Stimulated activated CD8-positive, alpha-beta memory T cell treated with anti-CD3 and anti-CD28 coated beads, Interleukin-4, amount 100 ng/mL, for 1 hour (primary cell): ENCODE measurements at places on chromosomes 11 and 22.
A peak's percentile ranks its signal among the peaks of the same experiment; 100 is the strongest.

DNA sequence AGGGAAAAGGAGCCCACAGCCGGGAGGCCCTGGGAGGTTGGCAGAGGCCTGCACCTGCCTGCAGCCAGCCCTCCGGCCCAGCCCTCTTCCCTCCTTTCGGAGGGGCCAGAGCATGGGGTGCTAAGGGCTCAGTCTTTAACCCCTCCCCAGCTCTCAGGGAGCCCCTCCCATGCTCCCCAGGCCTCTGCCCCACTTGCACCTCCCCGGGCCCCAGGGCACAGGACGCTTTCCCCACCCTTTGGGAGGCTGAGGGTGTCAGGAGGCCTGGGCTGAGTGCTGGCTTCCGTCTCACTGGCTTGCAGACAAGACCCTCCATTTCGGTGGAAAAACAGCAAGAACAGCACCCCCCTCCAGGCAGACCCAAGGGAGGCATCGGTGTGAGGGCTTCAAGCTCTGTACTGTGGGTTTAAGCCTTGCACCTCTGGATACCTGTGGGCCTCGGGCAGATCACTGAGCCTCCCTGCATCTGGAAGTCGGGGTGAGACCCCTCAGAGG, 7.3 kb downstream of the ASCL2 start:
- DNase-seq: no peak

DNA sequence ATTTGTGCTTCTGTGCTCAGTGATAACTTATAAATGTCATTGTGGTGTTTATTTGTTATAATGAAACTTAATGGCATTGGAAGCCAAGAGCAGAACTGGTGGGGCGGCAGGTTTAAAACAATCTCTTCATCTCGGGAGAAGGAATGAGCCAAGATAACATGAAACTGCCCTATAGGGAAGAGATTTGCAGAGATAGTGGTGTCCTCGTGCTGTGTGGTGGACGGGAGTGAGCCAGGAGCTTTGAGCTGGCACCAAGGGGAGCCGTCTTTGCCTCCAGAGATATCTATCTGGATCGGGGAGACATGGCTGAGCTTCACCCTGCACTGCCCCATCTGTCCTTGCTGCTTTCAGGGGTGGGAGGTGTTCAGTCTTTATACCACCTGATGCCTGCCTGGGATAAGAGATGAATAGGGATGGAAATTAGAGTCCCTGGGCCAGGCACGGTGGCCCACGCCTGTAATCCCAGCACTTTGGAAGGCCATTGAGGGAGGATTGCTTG, 189.6 kb downstream of the ST3GAL4 start:
- no peak for DNase-seq

DNA sequence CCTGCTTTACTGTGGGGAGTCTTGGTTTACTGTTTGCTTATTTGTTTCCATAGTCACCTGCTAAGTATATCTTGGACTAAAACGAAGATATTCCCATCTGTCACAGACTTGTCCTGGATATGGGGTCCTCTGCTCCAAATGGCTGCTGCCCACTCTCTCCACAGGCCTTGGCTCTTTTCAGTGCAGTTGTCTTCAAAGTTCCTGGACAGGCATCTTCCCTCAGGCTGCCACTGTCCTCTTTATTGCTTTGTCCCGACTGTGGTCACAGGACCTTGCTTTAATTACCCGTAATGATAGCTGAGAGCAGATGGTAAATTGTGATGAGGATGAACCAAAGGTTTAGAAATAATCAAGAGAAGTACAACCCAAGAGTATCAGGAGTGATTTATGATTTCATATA, 713.9 kb upstream of the CCDC179 start:
- no peak for DNase-seq

- DNase-seq: no peak
Measured at GRCh38 chr22:46389081-46389480, 53.6 kb downstream of the TRMU start.

DNA sequence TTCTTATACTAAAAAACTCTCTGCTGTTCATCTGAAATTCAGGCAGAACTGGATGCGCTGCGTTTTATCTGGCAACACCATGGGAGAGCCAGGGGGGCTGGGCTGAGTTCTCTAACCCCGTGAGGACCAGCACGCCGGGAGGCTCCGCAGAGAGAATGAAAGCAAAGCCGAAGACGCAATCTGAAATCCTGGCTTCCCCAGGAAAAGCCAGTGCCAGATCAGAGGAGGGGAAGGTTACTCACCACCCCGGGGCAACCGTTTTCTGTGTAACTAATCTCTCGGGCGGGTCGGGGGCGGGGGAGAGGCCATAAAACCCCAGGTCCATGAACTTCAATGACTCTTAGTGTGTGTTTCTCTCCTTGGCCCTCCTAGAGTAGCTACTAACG, 99.4 kb downstream of the SHANK2 start:
- DNase-seq: no peak

DNA sequence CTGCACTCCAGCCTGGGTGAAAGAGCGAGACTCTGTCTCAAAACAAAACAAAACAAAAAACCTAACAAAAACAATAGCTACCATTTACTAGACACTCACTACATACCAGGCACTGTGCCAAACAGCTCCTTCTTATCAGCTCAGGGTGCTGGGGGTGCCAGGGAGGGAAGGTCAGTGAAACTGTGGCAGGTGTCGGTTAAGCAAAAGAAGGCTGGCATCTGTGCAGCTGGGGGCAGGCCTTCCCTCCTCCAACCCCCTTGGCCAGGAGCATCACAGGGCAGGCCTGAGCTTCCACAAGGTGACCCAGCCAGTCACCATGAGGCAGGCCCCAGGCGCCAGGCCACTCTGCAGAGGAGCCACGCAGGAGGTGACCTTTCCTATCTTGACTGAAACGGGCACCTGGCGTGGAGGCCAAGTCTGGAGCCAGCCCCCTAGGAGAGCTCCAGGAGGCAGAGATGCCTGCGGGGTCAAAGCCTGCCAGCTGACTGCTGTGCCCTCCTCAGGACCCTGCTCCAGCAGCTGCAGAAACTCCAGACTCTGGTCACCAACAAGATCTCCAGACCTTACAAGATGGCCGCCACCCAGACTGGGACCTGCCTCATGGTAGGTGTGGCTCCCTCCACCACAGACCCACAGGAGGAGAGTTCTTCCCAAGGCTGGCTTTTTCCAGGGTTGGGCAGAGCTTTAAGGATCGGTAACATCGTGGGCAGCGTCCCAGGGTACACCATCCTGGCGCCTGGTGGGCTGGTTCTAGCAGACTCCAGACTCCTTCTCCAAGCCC, 31.3 kb upstream of the DGKZ start:
- DNase-seq: no peak

- DNase-seq: no peak
Measured at GRCh38 chr11:36073411-36074203, 129.7 kb downstream of the LDLRAD3 start.

DNA sequence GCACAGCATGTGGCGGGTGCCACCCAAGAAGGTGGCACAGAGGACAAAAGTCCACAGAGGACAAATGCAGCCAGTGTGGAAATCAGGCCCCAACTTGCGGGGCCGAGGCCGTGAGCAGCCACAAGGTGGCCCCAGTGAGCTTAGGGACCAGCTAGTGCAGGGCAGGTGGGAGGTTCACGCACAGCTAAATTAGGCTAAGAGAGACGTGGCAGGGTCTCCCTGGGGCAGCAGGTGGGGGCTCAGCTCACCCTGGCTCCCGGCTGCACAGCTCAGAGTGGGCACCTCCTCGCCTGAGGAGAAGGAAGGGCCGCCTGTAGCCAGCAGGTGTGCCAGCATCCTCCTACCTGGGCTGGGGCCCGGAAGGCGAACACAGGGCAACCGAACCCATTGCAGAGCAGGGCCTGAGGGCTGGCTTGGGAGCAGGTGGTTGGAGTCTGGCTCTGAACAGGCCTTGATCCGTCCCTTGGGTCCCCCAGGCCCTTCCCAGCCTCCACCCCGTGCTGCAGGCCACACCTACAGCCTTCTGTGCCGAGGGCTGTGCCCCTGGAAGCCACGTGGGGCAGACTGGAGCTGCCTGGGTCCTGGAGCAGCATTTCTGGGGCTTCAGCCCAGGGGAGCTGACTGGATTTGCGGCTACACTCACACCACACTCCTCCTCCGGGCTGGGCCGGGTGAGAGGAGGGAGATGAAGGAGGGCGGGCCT, 26.1 kb upstream of the CELSR1 start:
- DNase-seq: peak; percentile 49

DNA sequence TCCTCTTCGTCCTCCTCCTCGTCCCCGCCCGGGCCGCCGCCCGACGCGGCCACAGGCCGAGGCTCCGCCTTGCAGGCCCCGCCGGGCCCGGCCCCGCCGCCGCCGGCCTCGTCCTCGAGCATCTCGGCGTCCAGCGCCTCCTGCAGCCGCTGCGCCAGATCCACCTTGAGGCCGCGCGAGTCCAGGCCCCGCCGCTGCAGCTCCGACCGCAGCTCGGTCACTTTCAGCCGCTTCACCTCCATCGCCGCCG, 417 bp downstream of the HNRNPUL2 start:
- DNase-seq: no peak

DNA sequence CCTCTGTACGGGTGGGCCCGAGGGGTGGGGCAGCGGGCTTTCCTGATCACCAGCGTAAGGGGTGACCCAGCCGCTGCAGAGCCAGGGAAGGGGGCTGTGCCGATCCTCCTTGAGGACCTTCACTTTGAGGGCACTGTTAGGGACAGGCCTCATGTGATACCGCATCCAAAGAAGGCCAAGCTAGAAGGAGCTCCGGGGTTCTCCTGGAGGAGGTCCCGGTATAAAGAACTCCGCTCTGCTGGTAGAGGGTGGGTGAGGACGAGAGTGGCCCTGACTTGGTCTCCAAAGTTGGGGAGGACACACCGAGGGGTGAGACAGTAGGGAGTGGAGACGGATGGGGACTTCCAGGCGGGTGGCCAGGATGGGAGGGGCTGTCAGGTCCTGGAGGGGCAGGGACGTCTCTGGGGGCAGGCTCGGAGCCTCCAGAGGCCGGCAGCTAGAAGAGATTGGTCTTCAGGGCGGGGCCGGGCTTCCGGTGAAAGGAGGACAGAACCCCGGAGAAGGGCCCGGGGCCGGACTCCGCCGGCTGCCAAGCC, 4.6 kb downstream of the PHOX2A start:
- DNase-seq: no peak

- no peak for DNase-seq
Measured at GRCh38 chr11:1785749-1786413, 22.2 kb upstream of the CTSD start.

- DNase-seq: no peak
Measured at GRCh38 chr22:48096851-48097665, 1334.6 kb downstream of the TBC1D22A start.

- DNase-seq: no peak
Measured at GRCh38 chr11:112694245-112694644, 267.0 kb upstream of the NCAM1 start.

DNA sequence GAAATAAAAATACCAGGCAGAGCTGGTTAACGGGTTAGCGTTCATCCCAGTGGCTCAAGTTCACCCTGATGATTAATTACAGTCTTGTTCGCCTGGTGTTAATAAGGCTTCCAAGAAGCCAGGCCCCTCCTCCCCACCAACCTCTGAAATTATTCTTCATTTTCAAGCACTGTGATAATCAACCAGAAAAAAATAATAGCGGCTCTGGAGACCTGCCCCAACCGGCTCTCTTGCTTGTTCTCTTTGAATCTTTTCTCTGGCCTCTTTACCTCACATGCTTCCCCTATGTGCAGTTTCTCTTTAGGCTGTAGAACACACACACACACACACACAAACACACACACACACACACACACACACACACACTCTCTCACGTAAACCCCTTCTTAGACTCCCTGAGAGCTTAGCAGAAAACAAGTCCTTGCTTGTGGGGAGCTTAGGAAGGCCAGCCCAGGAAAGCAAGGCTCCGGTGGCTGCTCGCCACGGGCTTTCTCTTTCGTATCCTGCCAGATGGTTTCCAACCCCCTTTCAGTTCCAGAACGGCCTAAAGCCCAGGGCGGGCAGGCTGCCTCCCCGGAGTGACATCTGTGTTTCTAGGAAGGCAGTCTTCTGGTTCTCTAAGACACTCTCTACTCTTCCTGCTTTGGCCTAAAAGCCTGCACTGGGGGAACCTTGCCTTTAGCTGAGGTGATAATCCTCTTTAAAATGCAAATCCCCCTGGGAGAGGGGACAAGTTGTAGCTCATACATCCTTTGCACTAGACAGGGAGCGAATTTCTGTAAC, 106.4 kb upstream of the SESN3 start:
- DNase-seq: no peak

DNA sequence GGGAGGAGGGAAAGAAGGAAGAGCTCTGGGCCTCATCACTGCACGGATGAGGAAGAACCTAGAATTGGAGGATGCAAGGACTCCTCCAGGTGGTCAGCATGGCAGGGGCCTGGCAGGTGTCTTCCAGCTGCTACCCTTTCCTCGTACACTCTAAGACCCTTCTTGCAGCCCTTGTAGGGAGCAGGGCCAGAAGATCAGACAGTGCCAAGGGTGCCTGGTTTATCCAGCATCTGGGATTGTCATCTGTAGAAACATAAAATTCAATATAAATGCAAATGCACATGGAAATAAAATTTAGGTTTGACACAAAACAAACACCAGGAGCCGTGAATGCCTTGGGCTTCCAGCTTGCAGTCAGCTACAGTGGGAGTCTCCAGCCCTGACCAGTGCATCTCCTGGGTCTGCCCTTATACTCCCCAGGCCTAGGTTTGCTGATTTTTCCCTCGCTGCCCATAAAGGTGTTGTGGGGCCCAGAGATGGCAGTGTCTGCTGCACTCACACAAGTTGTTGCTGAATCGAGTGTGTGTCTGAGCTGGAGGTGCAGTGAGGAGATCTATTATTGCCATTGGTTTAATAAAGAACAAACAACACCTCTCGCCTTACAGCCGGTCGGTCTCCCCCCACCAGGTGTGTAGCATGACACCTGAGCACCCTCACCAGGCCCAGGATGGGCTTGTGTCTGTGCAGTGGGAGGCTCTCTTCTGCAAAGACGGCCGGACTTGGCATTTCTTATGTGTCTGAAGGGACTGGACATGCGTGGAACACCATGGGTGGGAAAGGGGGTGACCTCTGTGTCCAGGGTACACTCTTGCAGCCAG, 87.1 kb downstream of the BCR start:
- no peak for DNase-seq

DNA sequence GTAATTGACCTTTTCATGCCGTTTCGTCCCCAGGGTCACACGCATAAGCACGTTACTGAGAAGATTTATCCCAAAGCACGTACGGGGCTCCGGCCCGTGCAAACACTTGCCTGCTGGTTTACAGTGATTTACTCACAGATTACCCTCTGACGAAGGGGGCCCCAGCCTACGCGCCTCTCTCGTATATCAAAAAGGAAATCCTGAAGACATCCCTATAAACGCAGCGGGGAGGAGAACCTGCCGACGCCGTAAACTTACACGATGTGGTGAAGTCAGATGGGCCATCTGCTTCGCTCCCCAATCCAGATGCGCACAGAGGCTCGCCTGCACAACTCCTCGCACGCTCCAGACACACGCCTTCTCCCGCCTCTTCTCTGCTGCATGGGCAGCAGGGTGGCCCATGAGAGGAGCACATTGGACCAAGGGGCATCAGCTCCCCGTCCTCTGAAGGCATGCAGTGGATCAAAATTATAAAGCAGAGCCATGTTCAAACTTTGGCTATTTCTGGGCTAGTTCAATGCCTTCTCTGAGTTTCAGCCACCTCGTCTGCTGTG, 123.6 kb downstream of the MN1 start:
- DNase-seq: no peak

GRCh38 chr11:20048246-20048645, 112.0 kb downstream of the DBX1 start:
- DNase-seq: no peak

- no peak for DNase-seq
Measured at GRCh38 chr11:121207485-121208115, 85.0 kb upstream of the SC5D start.
